ENCODE measurements at places on chromosomes 6 and 20.

DNA sequence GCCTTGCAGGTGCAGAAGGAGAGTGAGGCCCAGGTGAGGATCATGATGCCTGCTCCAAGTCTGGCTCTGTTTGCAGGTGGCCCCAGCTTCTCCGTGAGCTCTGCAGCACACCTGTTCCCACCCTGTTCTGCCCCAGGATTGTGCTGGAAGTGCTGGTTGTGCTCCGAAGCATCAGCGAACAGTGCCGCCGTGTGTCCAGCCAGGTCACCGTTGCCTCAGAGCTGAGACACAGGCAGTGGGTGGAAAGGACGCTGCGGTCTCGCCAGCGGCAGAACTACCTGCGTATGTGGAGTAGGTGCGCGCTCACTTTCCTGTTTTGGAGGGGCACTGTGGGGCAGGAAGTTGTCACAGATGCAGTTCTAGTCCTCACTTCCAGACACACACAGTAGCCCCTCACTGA, 25.0 kb downstream of the ERMARD start:
- no peak for DNase-seq

GRCh38 chr6:36703982-36704381, 6.4 kb downstream of the RAB44 start:
- no peak for DNase-seq

- DNase-seq, result no peak
These were observed 118.4 kb downstream of the GRM4 start for GRCh38 chr6:34027445-34027936.

- DNase-seq, result no peak
These were observed 113.3 kb downstream of the LINC00237 start for GRCh38 chr20:20992686-20993360.

Data from cortex of kidney (tissue), 1 donor.